ENCODE measurements at places on chromosomes 1 and 21.

DNA sequence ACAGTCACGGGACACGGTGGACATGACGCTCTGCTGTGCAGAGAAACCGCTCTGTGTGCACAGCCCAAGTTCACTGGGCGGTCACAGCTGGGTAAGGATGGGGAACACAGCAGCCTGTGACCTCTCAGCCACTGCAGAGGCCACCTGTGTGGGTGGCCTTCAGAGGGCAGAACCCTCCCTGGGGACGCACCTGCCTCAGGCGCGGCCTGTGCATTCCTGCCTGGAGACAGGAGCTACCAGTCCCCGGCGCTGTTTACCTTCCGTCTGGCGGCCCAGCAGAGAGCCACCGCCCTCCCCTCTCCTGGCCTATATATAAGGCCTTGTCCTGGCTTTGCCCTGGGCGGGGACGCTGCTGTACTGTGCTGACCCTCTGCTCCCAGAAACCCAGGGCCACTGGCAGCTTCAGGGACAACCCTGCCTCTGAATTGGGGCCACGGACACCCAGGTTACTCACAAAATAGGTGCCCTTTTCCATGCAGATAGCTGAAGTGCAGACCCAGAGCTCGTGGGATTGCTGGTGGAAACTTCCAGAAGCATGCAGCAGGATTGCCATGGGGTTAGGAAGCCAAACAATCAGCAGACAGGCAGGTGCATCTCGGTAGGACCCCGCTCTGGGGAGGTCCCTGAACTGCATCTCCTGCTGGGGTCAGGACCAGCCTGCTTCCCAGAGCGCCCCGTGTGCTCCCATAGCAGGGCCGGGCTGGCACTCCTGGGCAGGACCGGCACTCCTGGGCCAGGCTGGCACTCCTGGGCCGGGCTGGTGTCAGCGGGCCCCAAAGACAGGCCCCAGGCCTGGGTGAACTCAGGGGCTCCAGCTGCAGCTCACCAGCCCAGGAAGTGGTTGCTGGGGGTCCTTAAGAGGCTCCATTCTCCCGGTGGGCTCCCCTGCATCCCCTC is 83.6 kb downstream of the SIK1 start:
- DNase-seq: no peak

DNA sequence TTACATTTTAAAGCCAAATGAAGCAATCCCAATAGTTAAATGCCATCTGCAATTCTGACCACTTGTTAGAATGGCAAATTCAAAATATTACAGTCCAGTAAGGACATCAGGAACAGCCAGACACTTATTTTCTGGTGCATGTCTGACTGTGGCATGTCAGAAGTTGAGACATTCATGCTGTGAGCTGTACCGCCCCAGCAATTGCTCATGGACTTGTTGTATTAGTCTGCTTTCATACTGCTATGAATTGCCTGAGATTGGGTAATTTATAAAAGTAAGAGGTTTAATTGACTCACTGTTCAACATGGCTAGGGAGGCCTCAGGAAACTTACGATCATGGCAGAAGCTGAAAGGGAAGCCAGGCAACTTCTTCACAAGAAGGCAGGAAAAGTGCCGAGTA is 19.1 kb downstream of the DDAH1 start:
- no peak for DNase-seq

- DNase-seq: no peak
Observed at GRCh38 chr1:39438042-39438441, 53.4 kb upstream of the BMP8A start.

DNA sequence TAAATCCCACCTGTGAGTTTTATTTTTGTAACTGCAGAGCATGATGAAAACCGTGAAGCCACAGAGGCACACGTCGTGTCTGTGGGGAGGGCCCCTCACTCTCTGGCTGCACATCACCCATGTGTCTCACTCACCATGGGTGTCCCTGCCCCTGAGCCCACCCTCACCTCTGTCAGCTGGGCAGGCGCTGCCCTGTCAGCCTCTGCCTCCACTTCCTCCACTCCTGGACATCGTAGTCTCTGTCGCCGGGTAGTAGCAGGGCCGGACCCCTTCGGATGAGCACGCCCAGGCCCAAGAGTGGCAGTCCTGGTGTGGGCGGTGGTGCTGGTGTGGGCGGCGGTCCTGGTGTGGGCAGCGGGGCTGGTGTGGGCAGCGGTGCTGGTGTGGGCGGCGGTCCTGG is 37.3 kb downstream of the COL18A1 start:
- no peak for DNase-seq

GRCh38 chr1:21794656-21795055 is 11.7 kb upstream of the USP48 start:
- no peak for DNase-seq

DNA sequence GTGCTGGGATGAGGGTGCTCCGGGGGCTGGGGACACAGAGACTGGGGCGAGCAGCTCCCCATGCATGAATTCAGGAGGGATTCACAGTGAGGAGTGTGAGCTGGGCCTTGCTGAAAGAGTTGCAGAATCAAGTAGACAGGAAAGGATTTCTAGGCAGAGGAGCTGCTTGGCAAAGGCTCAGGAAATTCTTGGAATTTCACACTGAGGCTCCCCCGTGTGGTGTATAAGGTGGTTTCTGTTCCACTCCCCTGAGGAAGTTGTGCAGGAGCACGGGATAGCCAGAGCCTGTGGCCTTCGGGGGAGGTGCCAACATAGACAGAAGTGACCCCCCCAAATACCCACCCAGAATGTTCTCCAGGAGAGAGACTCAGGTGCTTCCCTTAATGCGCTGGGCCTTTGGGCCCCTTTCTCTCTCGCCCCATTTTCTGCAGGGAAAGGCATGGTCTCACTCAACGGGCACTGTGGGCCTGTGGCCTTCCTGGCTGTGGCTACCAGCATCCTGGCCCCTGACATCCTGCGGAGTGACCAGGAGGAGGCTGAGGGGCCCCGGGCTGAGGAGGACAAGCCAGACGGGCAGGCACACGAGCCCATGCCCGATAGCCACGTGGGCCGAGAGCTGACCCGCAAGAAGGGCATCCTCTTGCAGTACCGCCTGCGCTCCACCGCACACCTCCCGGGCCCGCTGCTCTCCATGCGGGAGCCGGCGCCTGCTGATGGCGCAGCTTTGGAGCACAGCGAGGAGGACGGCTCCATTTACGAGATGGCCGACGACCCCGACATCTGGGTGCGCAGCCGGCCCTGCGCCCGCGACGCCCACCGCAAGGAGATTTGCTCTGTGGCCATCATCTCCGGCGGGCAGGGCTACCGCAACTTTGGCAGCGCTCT is 58.5 kb upstream of the ACTL8 start:
- no peak for DNase-seq

DNA sequence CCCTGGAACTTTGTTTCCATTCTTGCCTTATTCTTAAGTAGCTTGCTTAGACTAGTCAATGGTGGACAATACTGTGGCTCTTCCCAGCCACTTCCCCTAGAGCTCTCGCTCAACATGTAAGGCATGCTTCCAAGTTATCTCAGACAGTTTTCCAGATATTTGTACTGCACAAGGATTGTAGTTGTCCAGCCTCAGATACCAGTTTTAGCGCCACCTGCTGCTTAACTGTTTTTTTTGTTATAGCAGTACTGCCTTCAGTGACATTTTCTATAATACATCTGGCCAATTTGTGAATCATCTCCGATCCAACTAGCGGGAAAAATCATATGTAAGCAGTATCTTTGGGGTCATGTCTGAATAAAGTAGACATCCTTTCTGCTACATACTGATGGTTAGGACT is 346.7 kb upstream of the ADGRL4 start:
- DNase-seq: no peak

- DNase-seq: no peak
Observed at GRCh38 chr1:26257222-26257621, 22.7 kb upstream of the SH3BGRL3 start.

- no peak for DNase-seq
Observed at GRCh38 chr1:45400049-45400448, 59.8 kb upstream of the MUTYH start.

- peak; percentile 96 for DNase-seq
Observed at GRCh38 chr1:203320591-203321272, 15.4 kb downstream of the BTG2 start.

GRCh38 chr1:186880982-186881381 is 52.2 kb downstream of the PLA2G4A start:
- no peak for DNase-seq

- DNase-seq: no peak
Observed at GRCh38 chr1:205921570-205921909, 21.7 kb downstream of the SLC26A9 start.

DNA sequence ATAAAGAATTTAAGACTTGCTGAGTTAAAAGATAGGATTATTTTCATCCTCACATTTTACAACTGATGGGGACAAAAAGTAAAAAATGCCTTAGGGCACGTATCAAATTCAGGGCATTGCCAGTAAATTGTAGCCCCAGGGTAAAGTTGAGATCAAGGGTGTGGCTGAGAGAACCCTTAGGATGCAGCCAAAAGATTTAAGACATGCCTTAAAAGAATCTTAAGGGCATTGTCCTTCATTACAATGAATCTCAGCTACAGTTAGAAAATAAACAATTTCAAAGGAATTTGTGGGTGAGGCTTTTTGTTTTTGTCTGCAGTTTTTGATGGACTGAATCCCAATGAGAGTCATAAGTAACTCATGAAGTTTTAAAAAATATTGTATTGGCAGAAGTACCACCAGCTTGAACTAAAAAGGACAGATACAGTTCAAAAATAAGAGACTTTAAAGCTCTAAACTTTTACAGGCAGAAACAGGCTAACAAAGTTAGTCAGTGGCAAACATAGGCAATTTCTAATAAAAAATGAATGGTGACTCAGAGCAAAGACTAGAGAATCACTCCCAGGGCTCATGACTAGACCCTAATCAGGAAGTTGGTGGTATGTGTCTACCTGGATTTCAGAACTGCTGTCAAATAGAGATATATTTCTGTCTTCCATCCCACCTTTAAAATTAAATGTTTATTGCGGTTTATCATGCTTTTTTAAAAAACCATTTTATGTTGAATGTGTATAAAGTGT is 165.1 kb upstream of the SNX7 start:
- no peak for DNase-seq

DNA sequence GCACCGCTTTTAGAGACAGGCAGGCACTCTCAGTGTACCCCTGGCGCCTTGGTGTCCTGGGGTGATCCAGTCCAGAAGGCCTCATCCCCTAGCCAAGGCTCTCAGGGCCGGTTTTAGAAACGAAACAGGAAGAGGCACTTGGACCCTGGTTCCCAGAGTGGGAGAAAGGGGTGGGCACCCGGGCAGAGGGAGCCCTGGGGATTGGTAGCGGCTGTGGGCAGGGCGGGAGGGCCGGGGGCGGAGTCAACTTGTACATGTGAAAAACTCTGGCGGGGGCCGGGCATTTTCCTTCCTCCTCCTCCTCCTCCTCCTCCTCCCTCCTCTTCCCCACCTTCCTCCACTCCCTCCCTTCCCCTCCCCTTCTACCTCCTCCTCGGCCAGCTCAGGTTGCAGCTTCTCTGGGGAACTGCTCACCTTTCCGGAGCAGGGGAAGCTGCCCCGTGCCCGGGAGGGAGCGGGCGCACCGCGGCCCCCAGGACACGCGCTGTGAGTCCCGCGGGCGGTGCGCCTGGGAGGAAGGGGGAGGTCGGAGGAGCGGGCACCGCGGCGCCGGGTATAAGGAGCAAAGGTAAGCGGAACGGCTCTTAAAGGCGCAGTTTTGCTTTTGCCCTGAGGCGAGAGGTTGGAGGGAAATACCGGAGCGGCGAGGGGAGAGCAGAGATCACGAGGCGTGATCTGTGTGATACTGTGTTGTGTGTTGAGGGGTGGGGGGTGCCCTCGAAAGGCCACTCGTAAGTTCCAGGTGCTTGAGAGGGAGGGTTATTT is at the start of gene CDK18:
Gene CDK18, plus strand, starts transcription at position 359 of the 765 bp plus-strand sequence. CDS start 18,499 bp downstream, outside the sequence.
- DNase-seq: peak; percentile 80

- DNase-seq: no peak
Observed at GRCh38 chr1:86175756-86176155, 19.2 kb upstream of the COL24A1 start.

- DNase-seq: no peak
Observed at GRCh38 chr1:70707214-70707613, 296.1 kb downstream of the CTH start.

GRCh38 chr21:41897047-41897669 is 18.0 kb upstream of the PRDM15 start:
- DNase-seq: no peak

DNA sequence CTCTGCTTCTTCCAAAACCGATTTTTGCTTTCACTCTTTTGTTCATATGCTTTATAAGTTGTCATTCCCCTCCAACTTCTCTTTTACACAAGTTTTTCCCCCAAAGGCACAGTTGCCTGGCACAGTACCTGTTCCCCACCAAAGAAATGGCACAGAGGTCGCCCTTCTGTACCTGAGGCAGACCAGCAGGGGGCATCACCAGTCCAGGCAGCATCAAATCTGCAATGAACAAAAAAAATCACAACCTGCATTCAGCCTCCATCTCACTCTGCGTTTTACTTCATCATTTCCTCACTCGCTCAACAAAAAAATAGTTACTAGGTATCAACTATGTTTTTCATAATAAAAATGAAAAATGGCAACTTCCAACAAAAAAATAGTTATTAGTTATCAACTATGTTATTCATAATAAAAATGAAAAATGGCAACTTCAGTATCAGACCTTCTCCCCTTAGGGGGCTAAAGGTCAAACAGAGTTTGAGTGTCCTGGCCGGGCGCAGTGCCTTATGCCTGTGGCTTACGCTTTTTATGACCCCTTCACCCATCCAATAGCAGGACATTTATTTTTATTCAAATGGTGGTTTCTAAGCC is 4.1 kb downstream of the EIF2D start:
- peak; percentile 7 for DNase-seq

- no peak for DNase-seq
Observed at GRCh38 chr1:155977690-155978324, 540 bp downstream of the ARHGEF2 start.

DNA sequence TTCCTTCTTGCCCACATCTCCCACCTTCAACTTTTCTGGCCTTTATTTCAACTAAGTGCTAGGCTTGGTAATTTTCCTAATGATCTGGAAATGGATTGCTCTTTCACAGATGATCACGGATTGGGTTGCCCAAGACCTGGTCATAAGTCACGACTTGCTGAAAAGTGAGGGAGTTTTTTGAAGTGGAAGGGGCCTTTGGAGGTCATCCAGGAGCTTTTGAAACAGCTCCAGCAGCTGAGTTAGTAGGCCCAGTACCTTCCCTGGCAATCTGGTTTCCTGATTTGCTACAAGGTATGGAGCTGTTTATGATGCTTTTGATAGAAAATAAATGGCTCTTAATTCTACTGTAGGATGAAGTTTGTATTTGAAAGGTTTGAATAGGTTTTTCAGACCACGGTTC is 20.4 kb downstream of the GREM2 start:
- no peak for DNase-seq

GRCh38 chr1:32766328-32766972 is 50.7 kb downstream of the YARS1 start:
- DNase-seq: no peak

GRCh38 chr1:76005765-76006164 is 68.8 kb upstream of the ST6GALNAC3 start:
- no peak for DNase-seq

- no peak for DNase-seq
Observed at GRCh38 chr1:215652371-215652770, 85.3 kb downstream of the KCTD3 start.

GRCh38 chr21:46600978-46601377 is 3.9 kb downstream of the S100B start:
- DNase-seq: no peak
